ENCODE measurements at places on chromosomes 12 and 14. TPM values are rescaled to one million over a fixed set of nuclear protein-coding genes. Genes with fewer than 3 reads are reported as not detected.

DNA sequence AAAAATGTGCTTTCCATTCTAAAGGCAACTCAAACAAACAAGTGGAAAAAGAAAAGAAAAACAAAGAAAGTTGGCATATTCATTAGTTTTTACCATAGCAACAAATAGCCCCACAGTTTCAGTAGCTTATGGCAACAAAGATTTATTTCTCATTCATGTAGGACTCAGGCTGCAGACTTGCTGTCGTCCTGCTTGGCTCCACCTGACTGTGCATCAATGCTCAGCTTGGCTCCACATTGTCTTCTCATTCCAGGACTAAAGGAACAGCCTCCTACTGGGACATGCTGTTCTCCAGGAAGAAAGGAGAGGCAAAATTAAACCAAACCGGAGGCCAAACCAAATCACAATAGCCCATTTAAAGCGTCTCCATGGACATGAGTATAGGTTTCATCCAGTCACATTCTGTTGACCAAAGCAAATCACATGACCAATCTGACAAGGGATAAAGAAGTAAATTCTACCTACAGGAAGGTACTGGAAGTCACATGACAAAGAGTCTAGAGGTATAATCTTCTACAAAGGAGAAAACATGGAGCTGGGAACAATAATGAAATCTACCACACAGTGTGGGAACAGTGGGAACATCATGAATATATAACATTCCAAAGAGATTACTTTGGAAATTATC, 222.5 kb downstream of the PIK3C2G start:
- DNase-seq: no peak
- H3K4me3 ChIP-seq: no peak overlapping the region
- no peaks in the 10 kb centered on the region for H3K4me1 ChIP-seq
- H3K27me3 ChIP-seq: no peaks in the 10 kb centered on the region
- H3K36me3 ChIP-seq: no peaks in the 10 kb centered on the region

DNA sequence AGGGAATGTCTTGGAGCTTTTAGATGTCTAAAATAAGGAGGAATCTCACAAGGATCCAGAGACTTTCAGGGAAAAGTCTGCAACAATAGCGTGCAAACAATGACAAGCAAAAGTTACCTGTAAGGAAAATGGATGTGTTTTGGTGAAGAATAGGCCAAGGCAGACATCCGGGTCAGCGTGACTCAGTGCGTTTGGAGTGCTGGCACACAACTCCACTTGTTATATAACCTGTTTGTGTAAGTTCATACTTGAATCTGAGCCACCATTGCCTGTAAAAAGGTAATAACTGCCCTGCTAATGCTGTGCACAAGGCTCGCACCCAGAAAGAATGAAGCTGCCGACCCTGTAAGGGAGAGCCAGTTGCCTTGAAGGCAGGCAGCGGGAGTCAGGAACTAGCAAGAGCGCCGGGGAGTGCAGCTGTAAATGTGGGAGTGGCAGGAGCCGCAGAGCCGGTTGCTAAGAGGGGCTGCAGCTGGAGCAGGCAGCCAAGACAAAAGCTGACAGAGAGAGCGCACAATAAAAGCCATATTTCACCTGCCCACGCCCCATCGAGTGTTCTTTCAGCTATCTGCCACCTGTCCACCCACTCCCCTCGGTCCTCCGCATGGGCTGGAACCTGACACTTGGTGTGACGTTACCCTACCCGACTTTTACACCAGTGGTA, 638.5 kb upstream of the MIS18BP1 start:
- no peaks in the 10 kb centered on the region for H3K4me1 ChIP-seq
- H3K36me3 ChIP-seq: no peaks in the 10 kb centered on the region
- H3K27ac ChIP-seq: no peak overlapping the region
- no peak overlapping the region for H3K4me3 ChIP-seq

The AQP2 gene
- not detected for total RNA-seq

The SDR39U1 gene
- 45.6 TPM for total RNA-seq

The GSC gene
- 0.23 TPM for total RNA-seq
